ENCODE measurements at places on chromosomes 4 and X.

GRCh38 chrX:7441586-7441985 lies 293.6 kb upstream of the PUDP start:
- DNase-seq: no peak

DNA sequence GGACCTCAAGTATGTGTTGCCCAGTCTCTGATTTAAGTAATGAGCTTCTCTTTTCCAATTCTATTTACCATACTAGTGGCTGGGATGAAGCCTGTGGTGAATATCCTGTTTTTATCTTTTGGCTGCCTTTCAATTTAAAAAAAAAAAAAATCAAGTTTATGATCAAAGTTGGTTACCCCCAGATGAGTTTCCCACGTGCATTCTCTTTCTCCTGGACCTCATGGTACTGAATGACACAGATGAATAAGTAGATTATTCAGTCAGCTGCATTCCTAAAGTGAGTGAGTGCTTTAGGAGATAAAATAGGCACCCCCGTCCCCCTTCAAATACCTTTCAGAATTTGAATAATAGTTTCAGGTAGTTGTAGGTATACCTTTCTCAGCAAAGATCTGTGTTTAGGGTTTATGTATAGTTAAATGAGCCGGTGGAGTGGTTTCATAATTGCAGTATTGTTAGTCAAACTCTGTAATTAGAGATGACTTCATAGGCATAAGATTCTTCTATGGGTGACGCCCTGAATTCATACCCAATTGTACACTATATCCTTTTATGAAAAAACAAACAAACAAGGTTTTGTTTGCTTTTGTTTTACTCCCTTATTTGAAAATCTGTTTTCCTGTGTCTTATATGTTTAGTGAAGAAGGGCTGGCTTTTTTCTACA lies 41.9 kb downstream of the PLS3 start:
- no peak for DNase-seq

GRCh38 chr4:34678431-34678830 lies 1565.9 kb downstream of the ARAP2 start:
- no peak for DNase-seq

DNA sequence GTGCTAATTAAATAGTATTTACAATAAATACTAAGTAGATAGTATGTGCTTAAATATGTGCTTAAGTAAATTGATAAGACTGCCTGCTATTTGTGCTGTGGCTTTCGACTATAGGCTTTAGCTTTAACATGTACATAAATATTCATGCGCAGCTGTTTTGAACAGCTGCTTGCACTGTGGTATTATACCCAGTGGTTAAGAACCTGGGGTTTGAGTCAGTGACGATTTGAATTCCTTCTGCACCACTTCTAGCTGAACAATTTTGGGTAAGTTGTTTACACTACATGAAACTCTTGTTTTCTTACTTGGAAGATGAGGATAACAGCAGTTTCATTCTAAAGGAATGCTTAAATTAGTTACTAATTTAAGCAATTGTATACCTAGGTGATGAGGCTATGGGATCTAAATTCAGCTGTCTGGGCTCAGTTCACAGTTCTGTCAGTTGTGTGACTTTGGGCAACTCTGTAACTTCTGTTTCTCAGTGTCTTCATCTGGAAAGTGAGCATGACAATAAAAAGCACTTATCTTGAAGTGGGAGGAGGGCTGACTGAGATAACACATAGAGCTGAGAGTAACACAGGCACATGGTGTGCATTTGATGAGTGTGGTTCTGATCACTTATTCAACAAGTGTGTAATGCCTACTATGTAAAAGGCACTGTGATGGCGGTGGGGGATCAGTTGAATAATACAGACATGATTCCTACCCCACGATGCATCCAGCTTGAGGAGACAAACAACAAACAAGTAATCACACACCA lies 37.0 kb downstream of the HPGDS start:
- no peak for DNase-seq

DNA sequence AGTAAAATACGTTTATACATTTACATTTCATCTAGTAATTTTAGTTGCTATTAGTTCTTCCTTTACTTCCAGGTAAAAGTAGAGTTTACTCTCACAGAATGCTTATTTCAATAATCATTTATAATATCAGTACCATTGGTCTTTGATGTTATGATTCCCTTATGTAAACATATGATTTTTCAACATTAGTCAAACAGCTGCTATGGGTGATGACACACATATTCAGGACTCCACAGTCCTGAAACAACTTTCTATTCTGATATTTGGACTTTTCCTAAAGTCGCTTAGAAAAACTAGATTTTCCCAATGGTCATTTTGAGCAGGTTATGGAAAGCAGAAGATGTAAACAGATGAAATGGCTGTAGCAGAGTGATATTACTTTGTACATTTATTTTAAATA lies 369.8 kb downstream of the UNC5C start:
- no peak for DNase-seq

DNA sequence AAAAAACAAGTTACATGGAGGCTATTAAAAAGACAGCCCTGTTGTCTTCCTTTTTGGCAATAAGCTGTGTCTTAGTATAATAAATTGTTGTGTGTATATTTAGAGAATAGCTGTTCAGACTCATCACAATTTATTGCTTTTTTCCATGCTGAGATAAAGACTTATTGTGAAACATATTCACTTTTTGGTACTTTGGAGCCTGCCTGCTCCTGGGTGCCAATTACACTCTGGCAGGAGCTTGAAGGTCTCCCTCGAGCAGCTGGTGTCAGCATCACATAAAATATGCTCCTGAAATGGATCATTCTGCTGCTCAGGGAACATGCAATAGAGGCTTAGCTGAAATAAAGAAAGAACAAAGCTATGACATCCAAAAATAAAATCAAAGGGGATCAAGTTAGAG lies 211.6 kb upstream of the DKK2 start:
- no peak for DNase-seq

DNA sequence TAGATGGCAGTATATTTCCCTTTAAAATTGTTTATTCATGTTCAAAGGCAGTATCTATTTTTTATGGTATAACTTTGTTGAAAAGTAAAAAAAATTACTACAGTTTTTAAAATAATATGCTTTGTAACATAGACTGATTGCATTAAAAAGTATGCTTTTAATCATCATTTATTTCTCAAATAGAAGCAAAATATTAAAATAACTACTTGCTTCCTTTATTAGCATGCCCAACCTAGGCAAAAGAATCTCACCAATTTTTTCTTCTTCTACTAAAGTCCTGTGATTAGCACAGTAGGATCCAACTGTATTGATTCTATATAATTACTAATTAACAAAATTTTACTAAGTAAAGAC lies 69.6 kb upstream of the NFKB1 start:
- DNase-seq: no peak

DNA sequence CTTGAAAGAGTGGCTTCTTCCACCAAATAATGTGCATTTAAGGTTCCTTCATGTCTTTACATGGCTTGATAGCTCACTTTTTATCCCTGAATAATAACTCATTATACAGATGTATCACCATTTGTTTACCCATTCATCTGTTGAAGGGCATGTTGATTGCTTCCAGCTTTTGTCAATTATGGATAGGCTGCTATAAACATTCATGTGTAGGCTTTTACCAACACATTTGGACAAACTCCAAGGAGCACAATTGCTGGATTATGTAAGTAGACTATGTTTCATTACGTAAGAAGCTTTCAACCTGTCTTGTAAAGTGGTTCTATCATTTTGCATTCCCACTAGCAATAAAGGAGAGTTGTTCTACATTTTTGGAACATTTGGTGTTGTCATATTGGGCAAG lies 2637.0 kb downstream of the PCDH7 start:
- DNase-seq: no peak

GRCh38 chr4:17726911-17727310 lies 54.5 kb downstream of the FAM184B start:
- DNase-seq: no peak

DNA sequence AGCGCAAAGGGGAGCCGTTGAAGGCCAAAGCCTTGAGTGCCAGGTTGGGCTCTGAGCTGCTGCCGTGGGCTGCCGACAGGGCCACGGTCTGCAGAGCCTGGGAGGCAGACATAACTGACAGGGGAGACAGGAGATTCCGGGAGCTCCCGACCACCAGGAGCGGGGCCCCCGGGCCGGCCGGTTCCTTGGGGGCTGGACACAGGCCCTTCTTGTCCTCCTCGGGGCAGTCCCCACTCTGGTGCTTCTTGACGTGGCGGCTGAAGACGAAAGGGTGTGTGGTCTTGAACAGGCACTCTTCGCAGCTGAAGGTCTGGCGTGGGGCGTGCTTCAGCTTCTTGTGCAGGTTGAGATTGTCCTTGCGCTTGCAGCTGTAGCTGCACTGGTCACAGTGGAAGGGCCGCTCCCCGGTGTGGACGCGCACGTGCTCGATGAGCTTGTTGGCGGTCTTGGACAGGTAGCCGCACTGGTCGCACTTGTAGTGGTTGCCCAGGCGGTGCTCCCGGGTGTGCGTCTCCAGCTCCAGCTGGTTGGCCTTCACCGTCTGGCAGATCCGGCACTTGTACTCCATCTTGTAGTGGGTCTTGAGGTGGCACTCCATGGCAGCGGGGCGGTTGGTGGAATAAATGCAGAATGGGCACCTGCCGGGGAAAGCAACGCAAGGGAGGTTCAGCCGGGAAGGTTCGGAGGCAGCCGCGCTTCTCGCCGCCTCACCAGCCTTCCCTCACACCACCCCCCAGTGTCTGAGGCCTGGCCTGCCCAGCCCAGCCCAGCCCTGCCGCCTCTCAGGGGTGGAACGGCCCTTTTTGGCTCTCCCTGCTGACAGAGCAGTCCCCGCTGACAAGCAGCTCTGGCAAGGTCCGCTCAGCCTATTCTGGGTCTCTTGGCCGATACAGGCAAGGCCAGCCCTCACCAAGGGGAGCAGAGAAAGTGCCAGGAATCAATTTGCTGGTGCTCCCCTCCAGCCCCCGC lies 81.3 kb downstream of the C4orf51 start:
- DNase-seq: peak; percentile 22

DNA sequence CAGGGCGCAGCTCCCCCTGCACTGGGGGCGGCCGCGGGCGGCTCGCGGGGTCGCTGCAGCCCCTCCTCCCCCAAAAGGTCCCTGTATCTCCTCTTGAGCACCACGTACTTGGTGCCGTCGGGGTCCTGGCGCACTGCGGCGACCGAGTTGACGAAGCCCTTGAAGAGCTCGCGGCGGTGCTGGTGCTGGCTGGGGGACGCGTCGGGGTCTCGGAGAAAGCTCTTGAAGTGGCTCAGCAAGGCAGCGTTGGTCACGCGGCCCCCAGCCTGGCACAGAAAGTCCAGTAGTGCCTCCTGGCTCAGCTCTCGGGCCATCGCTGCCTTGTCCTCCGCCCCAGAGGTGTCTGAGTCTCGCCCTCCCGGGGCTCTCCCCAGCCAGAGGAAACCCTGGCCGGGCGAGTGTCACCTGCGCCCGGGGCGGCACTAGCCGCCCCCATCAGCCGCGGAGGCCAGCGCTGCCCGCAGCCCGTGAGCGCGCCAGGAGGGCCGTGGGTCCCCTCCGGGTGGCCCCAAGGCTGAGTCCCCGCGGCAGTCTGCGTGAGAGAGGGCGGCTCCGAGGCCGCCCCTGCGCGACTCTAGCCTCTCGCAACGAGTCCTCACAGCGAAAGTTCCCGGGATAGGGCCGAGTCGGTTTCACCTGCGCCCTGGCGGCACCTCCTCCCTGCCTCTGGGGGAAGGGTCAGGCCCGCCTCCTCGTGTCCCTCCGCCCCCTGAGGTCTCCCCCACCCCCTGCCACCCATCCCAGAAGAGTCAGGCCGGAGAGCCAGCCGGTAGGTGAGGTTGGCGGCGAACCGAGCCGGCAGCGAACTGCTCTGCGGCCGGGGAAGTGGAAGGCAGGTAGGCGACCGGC lies at the start of gene SOWAHB:
TSS of gene SOWAHB (minus strand) at position 609 of the 849 bp plus-strand sequence. CDS start at position 314, 295 bp downstream.
- DNase-seq: no peak

DNA sequence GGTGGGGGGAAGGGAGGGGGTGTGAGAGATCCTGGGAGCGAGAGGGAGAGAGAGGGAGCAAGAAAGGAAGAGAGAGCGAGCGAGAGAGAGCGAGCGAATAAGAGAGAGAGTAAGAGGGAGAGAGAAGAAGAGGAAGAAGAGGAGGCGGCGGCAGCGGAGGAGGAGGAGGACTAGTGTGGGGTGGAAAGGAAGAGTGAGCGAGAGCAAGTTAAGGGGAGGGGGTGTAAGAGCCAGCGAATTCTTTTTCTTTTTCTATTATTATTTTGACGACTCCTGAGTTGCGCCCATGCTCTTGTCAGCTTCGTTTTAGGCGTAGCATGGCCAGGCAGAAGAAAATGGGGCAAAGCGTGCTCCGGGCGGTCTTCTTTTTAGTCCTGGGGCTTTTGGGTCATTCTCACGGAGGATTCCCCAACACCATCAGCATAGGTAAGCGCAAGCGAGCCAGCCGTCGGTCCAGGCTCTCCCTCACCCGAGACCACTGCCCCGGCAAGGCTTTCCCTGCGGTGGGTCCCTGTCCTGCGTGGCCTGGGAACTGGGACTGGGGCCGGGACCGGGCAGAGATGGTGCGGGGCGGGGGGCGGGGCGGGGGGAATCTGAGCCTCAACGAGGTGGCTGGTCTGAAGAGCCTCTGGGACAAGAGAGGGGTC lies at the start of gene GRIA3:
TSS of gene GRIA3 (plus strand) at position 60 of the 647 bp plus-strand sequence. CDS start at position 318, 258 bp downstream.
- DNase-seq: peak; percentile 63
